ENCODE measurements at places on chromosomes 13 and 19.

GRCh38 chr13:100898431-100898830 lies 223.8 kb upstream of the TMTC4 start:
- DNase-seq: no peak

GRCh38 chr13:25881136-25881926 lies 170.5 kb downstream of the SHISA2 start:
- no peak for DNase-seq

DNA sequence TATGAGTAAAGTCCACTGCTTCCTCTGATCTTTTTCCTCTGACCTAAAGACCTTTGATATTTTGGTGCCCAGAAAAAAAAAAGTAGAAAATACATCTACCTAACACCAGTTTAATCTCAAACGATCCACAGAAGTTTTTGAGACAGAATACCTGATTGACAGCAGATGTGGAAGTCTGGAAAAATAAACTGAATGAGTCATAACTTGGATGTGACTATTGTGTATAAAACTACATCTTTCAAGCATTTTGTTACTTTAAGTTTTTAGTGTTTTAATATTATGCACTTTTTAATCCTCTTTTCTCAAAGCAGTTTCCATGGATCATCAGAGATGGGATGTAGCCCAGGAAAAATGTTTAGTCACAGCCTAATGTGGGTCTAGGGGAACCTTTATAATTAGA lies 216.1 kb downstream of the SLITRK1 start:
- no peak for DNase-seq

- DNase-seq: no peak
Measured at GRCh38 chr13:51816604-51817249, 12.8 kb upstream of the DHRS12 start.

GRCh38 chr19:49932731-49933131 lies 3.4 kb upstream of the NUP62 start:
- no peak for DNase-seq

DNA sequence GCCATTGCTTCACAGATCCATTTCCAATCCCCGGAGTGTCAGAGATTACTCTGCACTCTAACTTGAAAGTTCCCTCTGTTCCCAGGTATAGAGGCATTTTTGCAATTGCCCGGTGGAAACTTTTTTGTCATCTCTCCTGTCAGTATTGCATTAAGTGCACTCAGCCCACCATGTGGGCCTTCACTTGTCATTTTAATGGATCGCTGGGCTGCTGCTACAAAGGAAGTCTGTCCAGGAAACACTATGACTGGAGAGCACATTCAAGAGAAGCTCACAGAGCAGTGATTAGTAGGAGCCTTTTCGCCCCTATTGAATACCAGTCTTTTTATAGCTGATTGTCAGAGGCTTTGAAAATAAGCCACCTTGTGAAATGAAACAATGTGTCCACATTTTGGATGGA lies 180.9 kb downstream of the B3GLCT start:
- DNase-seq: no peak

DNA sequence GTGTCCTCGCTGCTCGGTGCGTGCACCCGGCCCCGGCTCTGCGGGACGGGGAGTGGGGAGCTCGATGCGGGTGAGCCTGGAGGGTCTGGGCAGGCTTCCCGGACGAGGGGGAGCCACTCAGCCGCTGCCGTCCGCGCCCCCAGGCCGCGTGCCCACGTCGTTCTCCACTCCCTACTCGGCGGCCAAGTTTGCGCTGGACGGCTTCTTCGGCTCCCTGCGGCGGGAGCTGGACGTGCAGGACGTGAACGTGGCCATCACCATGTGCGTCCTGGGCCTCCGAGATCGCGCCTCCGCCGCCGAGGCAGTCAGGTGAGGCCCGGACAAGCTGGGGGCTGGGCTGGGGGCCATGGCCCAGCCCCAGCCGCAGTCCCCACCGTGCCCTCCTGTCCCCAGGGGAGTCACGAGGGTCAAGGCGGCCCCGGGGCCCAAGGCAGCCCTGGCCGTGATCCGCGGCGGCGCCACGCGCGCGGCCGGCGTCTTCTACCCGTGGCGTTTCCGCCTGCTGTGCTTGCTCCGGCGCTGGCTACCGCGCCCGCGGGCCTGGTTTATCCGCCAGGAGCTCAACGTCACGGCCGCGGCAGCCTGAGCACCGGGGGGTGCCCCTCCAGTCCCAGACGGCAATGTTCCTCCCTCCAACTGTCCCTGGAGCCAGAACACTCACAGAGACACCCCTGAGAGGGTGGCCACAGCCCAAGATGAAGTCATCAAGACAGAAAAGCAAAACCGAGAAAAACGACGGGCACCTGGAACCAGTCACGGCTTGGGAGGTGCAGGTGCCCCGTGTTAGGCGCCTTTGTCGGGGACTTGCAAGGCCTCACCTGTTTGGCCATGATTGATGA lies 2.5 kb upstream of the RPL36 start:
- DNase-seq: no peak

DNA sequence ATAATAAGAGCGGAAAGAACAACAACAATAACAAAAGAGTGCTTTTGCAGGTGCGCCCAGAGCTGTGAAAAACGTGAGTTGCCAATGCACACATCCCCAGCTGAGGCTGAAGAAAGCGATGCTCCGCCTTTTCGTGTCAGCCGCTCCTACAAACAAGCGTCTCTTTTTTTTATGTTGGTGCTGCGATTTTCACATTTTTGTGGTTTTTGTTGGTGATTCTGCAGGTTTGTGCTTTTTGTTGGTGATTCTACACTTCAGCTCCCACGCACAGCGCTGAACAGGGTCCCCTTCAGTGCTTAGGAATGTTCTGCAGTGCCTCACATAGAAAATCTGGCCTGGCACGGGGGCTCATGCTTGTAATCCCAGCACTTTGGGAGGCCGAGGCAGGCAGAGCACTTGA lies 7.3 kb upstream of the SBK3 start:
- no peak for DNase-seq

GRCh38 chr13:106709522-106709921 lies 141.6 kb upstream of the ARGLU1 start:
- no peak for DNase-seq

DNA sequence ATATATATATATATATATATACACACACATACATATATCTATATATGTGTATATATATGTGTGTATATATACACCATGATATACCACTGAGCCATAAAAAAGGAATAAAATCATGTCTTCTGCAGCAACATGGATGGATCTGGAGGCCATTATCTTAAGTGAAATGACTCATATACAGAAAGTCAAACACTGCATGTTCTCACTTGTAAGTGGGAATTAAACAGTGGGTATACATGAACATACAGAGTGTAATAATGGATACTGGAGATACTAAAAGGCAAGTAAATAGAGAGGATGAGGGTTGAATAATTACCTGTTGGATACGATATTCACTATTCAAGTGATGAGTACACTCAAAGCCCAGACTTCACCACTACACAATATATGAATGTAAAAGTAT lies 332.6 kb downstream of the SLITRK1 start:
- DNase-seq: no peak
